ENCODE measurements at places on chromosomes 3 and 15.

DNA sequence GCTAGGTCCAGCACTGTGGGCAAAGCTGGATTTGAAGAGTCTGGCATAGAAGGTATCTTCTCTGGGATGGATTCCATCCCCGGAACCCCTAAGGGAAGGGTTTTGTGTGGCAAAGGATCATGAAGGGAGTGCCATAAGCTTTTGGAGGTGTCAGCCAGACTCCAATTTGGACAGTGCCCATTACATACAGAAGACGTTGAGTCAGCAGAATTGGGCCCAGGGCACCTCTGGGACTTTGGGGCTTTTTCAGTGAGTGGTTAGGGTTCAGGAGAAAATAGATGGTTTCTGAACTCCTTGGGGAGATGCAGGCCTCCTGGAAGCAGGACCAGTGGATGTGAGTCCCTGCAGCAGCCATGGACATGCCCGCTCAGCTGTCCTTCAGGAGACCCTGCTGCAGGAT, 34.6 kb upstream of the XCR1 start:
- no peak for DNase-seq

GRCh38 chr3:82636177-82636576, 874.7 kb upstream of the GBE1 start:
- DNase-seq = no peak

DNA sequence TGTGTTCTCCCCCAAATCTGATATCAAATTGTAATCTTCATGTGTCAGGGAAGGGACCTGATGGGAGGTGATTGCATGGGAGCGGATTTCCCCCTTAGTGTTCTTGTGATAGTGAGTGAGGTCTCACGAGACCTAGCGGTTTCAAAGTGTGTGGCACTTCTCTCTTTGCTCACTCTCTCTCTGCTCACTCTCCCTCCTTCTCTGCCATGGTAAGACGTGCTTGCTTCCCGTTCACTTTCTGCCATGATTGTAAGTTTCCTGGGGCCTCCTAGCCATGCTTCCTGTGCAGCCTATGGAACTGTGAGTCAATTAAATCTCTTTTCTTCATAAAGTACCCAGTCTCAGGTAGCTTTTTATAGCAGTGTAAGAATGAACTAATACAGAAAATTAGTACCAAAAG, 30.6 kb upstream of the OR5H6 start:
- DNase-seq = peak; percentile 8

DNA sequence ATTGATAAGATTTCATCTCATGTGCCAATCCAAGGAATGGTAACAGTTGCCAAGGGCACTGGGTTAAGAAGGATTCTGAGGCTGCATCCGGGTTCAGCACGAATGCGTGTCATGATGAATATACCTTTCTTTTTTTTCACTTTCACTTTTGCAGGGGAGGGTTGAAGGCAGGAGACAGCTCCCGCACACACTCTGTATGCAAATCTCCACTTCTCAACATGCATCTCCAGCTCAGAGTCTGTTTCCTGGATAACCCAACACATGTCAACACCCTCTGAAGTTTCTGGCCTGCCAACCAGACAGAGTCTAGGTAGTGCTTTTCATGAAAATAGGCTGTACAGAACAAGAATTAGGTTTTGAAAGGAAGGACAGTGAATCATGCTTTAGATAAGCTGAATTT, 21.6 kb downstream of the B4GALT4 start:
- no peak for DNase-seq

GRCh38 chr3:4323246-4324027, 20.3 kb downstream of the SETMAR start:
- DNase-seq = no peak

DNA sequence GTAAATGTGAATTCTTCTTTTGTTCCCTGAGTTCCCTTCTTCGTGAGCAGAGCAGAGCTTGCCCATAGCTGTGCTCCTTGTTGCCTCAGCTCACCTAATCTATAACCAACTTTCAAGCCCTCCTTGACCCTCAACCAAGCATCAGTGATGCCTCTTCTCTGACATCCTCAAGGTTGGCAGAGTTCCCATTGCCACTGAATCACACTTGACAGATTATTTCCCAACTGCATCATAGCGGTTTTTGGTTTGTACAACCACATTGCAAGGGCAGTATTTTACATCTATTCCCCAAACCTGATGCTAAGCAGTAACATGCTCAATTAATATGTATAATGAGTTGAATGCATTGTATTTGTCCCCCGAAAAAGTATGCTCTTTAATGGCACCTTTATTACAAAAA, 133.0 kb upstream of the SNTN start:
- no peak for DNase-seq

DNA sequence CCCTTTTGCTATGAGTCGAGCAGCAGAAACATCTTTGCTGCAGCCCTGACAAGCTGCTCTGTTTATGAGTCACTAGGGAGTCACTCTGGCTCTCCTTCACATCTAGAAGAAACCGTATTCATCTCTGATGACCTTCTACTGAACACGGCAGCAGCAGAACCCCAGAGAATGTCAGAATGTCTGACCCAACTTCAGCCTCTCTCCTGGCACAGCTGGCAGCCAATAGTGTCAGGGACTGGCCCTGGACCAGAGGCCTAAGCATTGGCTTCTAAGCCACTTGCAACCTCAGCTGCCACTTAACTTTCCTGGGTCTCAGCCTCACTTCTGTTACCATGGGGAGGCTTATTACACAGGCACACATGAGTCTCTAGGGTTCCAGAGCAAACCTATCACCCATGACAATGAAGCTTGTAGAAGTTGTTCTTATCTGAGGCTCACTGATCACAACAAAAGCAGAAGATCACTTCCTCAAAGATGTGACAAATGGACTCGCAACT, 184.1 kb upstream of the TLE3 start:
- peak; percentile 20 for DNase-seq

DNA sequence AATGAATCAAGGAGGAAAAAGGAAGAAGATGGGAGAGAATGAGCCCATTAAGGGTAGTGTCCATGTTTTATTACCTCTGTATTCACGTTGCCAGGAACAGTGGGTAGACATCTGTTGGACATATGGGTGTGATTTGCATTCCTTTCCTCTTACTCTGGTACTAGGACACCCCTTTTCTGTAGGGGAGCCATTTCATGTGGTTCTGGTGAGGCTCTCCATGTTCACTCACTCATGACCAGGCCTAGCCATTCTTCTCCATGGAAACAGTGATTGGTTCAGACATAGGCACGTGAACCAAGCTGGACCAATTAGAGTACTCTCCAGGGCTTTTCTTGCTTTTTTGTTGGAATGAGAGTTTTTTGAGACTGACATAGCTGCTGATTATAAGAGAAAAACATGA, 39.6 kb upstream of the PDCD6IP start:
- no peak for DNase-seq

DNA sequence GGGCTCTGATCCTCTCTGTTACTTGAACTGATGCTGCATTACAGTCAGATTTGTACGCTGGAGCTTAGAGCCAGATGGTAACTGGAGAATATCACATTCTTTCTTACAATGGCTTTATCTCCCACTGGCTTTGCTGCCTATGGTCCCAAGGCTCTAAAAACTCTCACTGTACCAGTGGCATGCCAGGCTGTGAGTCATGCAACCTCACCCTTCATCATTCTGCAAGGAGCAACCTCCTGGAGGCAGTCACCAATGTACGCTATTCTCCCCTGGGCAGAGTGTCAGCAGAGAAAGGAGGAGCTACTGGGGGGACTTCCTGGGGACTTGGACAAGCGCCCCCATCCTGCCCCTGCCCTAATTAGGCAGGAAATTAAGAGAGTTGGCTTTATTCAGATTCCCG, 97.9 kb upstream of the EIF1B start:
- DNase-seq = no peak

DNA sequence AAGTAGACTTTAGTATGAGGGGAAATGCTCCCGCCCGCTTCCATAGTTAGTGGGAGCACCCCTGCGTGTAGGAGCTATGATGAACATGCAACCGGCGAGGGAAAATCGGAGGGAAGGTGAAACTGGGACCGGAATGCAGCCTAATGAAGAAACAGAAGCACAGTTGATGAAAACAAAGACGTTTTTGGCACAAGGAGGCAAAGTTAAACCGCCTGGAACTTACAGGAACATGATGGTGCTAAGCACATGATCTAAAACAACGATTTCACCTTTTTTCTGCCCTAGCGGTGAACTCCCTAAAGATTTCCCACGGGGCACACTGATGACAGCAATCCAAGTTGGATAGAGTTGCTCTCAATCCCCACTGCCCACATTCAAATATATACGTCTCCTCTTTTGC, 49.4 kb upstream of the SPATA12 start:
- DNase-seq = no peak

DNA sequence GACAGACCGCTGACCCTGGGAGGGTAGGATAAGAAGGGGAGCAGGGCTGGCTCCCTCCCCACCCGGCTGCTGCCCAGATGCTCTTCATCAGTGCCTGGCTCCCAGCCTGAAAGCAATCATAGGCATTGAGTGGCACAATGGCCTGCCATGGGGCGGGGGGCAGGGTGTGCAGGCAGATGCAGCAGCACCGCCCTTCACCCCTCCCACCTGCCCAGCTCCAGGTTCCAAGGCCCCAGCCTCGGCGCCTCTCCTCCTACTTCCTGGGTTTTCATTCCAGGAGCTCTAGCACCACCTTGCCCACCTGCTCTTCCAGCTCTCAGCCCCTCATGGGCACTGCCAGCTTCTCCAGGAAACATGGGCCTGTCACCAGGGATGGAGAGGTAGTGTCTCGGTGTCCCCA, 101.7 kb downstream of the MEGF11 start:
- no peak for DNase-seq

DNA sequence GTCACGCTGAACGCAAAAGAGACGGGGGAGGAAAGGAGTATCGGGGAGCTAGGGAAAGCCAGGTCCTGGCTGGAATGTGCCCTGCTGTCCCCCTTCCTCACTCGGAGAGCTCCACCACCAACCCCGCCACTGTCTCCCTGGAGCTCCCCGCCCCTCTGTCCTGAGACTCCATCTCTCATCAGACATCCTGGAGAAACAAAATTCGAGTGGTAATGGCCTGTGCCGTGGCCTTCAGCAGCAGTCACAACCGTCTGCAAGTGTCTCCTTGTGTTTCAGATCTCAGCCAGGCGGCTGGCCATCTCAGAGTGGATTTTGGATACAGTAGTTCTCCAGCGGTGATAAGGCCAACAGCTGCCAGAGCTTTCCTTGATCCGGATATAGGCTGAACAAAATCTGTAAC, 76.9 kb downstream of the OCA2 start:
- no peak for DNase-seq

- DNase-seq = no peak
These were observed 459.2 kb upstream of the ALCAM start for GRCh38 chr3:104907507-104907906.

DNA sequence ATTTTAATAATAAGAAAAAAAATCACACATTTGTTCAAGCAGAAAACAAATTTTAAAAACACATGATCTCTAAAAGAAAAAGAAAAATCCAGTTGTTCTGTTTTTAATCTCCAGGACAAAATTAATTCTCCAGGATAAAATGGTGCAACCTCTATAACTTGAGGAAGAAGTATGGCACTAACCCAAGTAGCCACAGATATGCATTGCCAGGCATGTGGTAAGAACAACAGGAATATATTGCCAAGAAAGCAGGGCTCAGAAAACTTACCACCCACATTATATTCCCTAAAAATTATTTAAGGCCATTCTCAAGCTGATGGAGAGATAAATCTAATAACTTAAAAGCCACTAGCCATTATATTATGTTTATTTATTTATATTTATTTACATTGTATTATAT, 295.7 kb upstream of the TMCO5A start:
- DNase-seq = no peak

- no peak for DNase-seq
These were observed 130.1 kb upstream of the PRICKLE2 start for GRCh38 chr3:64355401-64355807.

GRCh38 chr15:82771789-82772607, 33.9 kb downstream of the FSD2 start:
- DNase-seq = no peak

- no peak for DNase-seq
These were observed 255.4 kb downstream of the TJP1 start for GRCh38 chr15:29566914-29567313.

DNA sequence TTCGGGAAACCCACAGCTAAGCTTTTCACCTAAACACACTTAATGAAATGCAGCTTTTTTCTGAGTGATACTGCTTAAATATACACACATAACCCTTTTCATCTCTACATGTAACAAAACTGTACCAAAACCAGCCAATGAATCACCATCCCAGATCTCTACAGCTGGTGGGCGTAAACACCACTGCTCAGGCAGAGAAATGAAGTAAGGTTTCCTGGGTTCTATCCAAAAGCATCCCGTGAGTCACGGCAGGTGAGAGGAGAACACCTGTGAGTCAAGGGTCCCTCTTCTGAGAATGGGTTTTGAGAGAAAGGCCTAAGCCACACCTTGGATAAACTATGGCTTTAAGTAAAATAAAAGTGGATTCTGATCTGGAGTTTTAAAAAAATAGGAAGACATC, 2.6 kb downstream of the CLDN1 start:
- DNase-seq = no peak

DNA sequence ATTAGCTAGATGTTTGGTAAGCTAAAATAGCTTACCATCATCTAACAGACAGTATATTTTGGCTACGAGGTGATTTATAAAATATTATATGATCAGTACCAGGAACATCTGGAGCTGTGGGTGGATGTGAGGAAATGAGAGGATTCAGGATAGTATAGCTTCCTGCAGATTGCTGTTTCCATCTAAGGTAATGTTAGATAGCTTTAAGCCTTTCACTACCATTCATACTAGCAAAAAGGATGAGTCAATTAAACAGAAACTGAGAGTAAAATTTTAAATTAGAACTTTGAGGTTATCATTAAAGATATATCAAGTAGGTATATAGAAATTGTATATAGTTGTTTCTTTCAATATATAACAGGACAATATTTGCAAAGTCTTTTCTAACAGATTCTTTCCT, 8.0 kb downstream of the ZBTB20 start:
- DNase-seq = no peak

GRCh38 chr3:48151058-48151806, 37.0 kb downstream of the CDC25A start:
- DNase-seq = peak; percentile 46

DNA sequence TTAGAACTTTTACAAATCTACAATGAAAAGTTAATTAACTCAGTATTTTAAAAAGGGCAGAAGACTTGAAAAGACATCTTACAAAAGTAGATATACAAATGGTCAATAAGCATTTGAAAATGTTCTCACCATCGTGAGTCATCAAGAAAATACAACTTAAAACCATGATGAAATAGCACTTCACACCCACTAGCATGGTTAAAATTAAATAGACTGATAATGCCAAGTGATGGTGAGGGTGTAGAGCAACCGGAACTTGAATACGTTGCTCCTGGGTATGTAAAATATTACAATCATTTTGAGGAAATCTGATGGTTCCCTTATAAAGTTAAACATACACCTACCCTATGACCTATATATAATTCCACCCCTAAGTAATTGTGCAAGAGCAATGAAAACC, 319.8 kb upstream of the UMPS start:
- DNase-seq = no peak

- DNase-seq = no peak
These were observed 122.1 kb downstream of the AQP9 start for GRCh38 chr15:58260205-58260724.

DNA sequence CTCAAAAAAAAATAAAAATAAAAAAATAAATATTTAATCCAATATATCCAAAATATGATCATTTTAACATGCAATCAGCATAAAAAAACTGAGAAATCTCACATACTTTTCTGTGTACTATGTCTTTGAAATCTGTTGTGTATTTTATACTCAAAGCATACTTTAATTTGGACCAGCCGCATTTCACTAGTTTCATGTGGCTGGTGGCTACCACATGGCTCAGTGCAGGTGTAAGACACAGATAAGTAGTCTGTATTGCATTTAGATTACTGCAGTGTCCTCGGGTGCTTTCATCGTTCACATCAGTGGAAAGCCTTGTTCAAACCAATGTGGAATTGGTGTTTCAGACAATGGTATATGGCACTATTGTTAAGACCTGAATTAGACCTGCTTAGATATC, 11.0 kb downstream of the CRTC3 start:
- DNase-seq = no peak
